ENCODE measurements at places on chromosomes 2 and 18.
A peak's percentile ranks its signal among the peaks of the same experiment; 100 is the strongest.

DNA sequence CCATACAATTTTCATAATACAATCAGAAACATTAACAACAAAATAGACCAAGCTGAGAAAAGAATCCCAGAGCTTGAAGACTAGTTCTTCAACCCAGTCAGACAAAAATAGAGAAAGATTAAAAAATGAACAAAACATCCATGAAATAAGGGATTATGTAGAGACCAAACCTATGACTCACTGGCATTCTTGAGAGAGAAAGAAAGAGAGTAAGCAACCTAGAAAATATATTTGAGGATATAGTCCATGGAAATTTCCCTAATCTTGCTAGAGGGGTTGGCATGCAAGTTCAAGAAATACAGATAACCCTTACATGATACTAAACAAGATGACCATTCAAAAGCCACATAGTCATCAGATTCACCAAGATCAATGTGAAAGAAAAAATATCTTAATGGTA lies 281.7 kb downstream of the CCDC85A start:
- DNase-seq, result no peak

DNA sequence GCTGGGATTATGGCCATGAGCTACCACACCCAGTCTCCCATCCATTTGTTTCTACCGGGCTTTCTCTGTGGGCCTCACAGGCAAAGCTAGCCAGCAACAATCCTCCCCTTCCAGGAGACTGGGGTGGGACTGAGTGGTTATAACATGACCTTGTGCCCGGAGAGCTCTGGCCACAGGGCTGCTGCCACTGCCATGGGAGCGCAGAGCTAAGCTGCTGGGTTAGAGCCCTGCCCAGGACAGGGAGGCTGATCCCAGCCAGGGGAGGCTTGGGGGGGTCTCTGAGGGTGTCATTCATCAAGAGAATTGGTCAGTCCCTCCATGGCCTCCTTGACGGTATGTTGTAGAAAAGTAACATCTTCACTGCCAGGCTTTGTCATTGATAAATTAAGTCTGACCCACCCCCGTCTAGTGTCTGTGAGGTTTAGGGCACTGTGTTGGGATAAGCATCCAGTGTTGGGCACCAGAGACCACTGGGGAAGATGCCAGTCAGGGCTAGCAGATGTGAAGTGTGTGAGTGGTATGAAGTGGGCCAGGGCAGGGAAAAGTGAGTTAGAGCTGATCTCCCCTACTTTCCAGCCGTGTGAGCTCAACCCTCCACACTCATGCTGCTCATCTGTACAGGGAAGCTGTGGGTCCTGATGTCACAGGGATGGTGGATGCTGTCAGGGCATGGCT lies 368.4 kb upstream of the HS6ST1 start:
- DNase-seq, result no peak

DNA sequence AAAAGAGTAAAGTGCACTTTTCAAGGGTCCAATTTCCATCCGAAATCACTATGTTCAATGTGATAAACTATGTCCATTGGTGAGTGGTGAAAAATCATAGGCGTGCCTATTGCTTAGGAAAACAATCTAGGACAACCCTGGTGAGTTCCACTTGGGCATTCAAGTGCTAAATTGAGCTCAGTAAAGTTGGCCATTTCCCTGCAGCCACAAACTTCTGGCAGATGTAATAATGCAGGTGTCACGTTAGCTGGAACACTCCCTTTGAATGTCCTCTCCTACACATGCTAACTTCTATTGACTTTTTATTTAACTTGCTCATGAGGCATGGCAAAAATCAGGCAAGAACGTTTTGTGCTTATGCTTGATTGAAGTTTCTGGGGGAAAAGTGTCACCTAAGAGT lies 67.1 kb downstream of the CPS1 start:
- no peak for DNase-seq

DNA sequence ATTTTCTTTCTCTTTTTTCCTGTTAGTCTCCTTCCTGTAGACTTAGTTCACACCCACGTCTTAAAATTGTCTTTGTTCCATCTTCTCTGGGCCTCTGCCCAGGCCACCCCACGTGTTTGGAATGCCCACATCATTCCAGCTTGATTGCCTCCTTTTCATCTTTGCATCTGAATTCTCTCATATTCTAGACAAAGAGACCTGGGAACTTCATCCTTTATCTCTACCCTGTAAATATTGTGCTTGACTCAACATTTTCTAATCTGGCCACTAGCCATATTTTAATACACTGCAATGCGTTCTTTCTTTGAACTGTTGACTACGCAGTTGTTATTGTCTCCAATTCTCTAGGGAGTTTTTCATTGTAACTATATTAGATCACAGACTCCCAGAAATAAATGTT lies 187.5 kb upstream of the NRXN1 start:
- no peak for DNase-seq

- no peak for DNase-seq
Observed at GRCh38 chr2:215423928-215424540, 11.8 kb downstream of the FN1 start.

GRCh38 chr2:219002395-219003266 lies 9.4 kb upstream of the CRYBA2 start:
- DNase-seq, result peak; percentile 54

GRCh38 chr18:11587846-11588245 lies 21.6 kb upstream of the SLC35G4 start:
- no peak for DNase-seq

- DNase-seq, result no peak
Observed at GRCh38 chr2:172335736-172336135, 91.7 kb upstream of the ITGA6 start.

- no peak for DNase-seq
Observed at GRCh38 chr2:173815772-173816171, 149.4 kb downstream of the SP3 start.

GRCh38 chr18:42980426-42980825 lies 135.1 kb downstream of the RIT2 start:
- no peak for DNase-seq

DNA sequence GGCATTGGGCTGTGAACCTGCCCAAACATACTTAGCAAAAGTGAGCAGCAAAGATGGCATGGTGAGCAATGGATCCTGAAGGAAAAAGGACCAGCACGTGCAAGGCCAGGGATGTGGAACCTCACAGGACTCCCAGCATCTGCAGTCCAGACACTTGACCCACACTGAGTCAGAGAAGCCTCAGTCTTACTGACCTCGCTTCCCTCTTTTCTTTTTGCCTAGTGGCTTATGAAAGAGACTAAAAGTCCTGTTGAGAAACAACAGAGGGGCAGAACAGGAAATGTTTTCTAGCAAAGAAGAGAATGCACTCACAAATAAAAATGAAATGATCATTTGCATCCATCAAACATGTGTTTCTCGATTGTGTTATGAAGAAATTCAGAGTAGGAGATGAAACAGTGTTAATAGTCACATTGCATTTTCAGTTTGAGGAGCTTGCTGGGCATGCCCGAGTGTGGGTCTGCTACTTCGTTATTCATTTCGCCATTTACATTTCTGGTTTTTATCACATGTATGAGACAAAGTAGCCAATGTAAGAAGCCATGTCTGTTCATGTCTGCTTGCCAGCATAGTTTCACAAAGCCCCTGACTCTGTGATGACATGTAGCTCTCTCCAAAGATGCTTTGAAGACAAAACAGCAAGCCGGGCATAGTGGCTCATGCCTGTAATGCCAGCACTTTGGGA lies 118.4 kb downstream of the INO80D start:
- no peak for DNase-seq

DNA sequence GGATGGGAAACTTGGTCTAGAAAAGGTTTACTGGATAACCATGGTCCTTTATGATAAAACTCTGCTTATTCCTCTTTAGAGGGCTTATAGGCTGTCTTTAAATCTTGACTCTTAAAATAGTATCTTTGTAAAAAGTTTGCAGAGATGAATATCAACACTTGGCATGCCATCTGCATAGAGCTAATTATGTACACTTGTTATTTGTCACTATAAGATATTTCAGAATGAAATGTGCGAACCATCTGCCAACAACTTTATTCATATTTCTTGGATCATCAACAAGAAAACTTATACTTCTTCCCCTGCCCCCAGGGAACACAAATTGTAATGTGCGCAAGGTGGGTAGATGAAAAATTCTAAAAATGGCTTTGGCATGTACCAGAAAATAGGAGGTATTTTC lies 653.0 kb upstream of the CHAC2 start:
- DNase-seq, result no peak

DNA sequence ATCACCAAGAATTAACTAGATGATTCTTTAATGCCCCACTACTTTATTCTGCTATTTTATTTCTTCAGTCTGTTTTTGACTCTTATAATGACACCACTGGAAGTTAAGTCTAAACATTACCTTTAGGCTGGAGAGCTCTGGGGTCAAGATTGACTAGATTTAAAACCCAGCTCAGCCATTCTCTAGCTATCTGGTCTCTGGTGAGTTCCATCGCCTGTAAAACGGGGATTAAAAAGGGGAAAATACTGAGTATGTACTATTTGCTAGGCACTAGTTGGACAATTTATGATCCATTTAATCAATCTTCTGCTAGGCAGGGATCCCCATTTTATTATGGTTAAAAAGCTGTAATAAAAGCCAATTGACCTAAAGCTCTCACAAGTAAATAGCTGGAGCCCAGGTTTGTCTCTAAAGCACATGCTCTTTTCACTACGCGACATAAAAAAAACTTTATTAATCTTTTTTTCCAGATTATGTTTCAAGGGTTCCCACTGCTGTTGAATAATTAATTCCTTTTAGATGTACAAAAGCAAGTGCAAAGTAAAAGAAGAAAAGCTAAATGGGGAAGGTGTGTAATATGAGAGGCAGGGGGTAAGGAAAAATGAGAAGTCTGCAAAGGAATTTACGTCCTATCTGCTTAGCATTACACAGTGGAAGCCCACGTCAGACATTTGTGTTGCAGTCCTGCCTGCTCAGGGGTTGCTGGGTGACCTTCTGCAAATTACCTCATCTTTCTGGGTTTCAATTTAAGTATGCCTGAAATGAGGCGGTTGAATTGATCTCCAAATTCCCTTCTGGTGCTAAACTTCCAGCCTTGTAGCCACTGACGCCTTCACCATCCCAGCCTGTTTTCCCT lies 918 bp upstream of the NABP1 start:
- DNase-seq, result no peak

DNA sequence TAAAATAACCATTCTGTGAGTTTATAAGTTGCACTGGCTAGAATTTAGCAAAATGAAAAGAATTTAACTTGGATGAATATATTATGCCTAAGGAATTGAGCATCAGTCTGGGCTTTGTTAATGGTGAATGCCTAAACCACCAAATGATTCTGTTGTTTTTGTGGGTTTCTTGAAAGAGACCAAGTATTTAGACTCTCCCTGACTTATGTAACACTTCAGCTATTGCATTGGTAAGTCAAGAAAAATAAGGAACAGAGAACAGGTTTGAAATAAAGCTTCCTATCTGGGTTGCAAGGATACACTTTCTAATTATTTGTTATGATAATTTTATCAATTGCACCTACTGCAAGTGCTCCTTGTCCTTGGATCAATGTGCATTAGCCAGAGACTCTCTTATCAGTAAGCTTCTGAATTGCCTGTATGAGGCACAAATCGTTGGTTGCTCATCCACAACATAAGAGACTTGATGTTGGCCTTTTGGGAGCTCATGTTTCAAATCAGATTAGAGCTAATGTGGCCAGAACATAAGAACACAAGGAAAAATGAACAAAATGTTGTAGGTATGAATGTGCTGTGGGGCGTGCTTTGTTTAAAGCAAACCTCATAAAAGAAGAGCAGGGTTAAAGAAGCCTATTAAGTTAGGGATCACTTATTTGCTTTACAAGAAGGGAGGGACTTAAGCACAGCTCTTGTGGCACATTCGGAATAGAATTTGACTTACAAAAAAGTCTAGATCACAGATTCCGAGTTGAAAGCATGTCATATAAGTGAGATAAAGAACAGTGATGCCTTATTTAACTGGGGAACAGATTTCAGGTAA lies 37.2 kb downstream of the PRKCE start:
- no peak for DNase-seq

DNA sequence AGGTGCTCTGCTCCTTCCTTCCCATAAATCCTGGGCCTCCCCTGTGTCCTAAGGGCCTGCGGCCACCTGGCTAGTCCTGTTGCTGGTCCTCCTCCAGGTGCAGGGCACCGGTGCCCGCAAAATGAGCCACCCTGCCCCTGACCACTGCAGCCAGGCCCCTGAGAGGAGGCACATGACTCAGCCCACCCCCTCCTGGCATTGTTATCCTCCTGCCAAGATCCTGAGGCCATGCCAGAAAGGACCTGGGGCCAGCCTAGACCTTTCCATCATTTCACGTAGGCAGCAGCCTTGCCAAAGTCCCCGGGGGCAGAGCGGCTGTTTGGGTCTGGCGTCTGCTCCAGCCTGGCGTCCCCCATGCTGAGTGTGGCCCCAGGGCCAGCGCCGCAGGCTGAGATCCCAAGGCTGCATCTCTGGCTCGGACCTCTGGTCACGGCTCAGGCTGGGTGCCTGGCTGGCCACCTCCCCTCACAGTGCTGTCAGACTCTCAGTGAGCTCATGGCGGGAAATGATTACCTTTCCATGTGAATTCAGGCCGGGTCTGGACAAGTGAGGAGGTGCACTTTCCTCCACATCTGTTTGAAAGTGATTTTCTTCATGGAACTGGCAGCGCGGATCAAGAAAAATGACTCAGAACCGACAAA lies 81.0 kb downstream of the NDUFA10 start:
- DNase-seq, result no peak

- no peak for DNase-seq
Observed at GRCh38 chr2:11368059-11368572, 23.7 kb upstream of the ROCK2 start.

DNA sequence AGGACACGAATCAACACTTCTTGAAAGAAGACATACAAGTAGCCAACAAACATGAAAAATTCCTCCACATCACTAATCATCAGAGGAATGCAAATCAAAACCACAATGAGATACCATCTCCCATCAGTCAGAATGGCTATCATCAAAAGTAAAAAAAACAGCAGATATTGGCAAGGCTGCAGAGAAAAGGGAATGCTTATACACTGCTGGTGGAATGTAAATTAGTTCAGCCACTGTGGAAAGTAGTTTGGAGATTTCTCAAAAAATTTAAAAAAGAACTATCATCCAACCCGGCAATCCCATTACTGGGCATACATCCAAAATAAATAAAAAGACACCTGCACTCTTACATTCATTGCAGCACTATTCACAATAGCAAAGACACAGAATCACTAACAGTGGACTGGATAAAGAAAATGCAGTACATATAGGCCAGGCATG lies 78.7 kb downstream of the GRB14 start:
- no peak for DNase-seq

DNA sequence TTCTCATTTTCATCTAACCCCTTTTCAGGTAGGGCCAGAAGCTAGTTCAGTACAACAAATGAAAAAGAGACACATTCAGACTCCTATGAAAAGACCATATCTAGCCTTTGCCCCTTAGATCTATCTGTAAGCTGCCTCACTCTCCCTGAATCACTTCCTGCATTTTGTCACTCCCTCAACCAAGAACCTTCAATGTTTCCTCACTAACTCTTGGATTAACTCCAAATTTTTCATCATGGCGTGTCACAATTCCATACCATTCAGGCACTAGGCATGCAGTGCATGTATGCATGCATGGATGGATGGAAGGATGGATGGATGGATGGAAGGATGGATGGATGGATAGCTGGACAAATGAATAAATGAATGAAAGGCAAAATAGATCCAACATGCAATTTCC lies 356.9 kb downstream of the TNS1 start:
- no peak for DNase-seq

- DNase-seq, result no peak
Observed at GRCh38 chr2:73920577-73921545, 5.8 kb upstream of the DGUOK start.

Data from NCI-H187 (cell line).